Melanocyte of skin (primary cell): ENCODE measurements at places on chromosomes 12 and 14. TPM values are rescaled to one million over a fixed set of nuclear protein-coding genes. Genes with fewer than 3 reads are reported as not detected.

SDR9C7 gene
- not detected in 2 replicates for total RNA-seq

CDH24 gene
- total RNA-seq: 2.0 and 2.7 TPM in 2 replicates

SLCO1B1 gene
- not detected in 2 replicates for total RNA-seq

SLC25A21 gene
- 0.36 and 0.69 TPM in 2 replicates for total RNA-seq

WIF1 gene
- total RNA-seq: not detected in 2 replicates

DEGS2 gene
- not detected in 2 replicates for total RNA-seq

TSPAN11 gene
- under 0.01 and 0.62 TPM in 2 replicates for total RNA-seq

RND1 gene
- total RNA-seq: 0.33 TPM in 1 of 2 replicates, not detected in the other

CEP170B gene
- 16.0 and 17.9 TPM in 2 replicates for total RNA-seq

DACT1 gene
- 0.15 and 0.33 TPM in 2 replicates for total RNA-seq

RNF212B gene
- 0.34 TPM in 1 of 2 replicates, not detected in the other for total RNA-seq

TBC1D30 gene
- total RNA-seq: 0.15 and 0.33 TPM in 2 replicates

OVCH1 gene
- total RNA-seq: under 0.01 and 0.15 TPM in 2 replicates

HPD gene
- under 0.01 TPM in 1 of 2 replicates, not detected in the other for total RNA-seq

C12orf54 gene
- not detected in 2 replicates for total RNA-seq

PITPNM2 gene
- 1.7 and 4.0 TPM in 2 replicates for total RNA-seq
